ENCODE measurements at places on chromosomes 3 and 15. TPM values are rescaled to one million over a fixed set of nuclear protein-coding genes. Genes with fewer than 3 reads are reported as not detected.

DNA sequence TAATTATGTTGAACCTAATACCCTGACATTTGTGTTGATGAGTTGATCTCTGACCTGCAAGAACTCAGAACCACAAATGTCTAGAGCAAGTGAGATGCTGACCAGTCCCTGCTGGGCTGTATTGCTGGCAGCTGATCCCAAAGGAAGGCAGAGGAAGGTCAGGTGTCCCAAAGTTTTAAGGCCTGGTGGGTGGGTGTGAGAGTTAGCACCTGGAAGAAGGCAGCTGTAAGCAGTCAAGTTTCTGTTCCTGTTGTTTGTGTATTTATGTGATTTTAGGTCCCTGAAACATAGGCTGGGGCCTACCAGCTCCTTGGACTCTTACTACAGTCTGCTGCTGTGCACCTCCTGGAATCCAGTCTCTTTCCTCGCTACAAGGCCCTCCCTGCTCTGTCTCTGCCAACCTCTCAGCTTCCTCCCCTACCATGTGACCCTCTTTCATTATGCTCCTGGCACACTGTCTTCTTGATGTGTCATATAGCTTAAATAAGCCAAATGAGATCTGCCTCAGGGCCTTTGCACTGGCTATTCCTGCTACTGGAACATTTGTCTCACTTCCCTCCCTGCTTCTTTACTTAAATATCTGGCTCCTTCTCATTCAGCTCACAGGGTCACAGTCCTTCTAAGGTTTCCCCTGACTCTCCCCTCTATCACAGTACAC, 31.0 kb upstream of the ATOSA start:
- DNase-seq: no peak

- DNase-seq: no peak
Observed at GRCh38 chr15:98952381-98952803, 55.2 kb downstream of the PGPEP1L start.

DNA sequence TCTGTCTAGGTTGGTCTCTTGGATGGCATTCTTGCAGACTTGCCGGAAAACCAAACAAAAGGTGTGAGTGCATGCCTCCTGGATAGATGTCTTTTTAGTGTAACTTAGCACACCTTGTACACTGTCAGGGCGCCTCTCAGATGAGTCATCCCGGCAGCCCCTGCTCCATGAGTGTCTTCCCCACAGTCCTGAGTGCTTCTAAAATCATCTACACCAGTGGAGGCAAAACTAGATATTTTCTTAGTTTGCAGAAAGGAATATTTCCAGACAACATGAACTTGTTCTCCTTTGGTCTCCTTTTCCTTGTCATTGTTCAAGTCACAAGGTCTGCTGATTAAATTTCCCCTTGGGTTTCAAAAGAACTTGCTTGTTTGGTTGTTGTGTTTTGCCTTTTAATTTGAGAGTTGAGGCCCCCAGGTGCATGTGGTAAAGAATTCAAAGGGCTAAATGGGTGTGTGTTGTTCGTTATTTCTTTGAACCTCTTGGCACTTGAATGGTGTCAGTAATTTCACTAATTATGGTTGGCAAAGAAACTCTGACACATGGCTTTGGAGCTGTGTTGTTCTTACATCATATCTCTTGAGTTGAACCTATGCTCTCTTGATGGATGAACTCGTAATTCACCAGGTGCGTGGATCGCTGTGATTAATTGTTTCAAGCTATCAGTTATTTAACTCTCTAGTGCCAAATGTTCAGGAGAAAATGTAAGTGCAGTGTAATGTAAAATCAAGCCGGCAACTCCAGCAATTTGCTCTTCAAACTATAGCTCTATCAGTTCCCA, 98.2 kb downstream of the IGF1R start:
- no peak for DNase-seq

- DNase-seq: no peak
Observed at GRCh38 chr15:85625166-85625830, 169.4 kb downstream of the KLHL25 start.

DNA sequence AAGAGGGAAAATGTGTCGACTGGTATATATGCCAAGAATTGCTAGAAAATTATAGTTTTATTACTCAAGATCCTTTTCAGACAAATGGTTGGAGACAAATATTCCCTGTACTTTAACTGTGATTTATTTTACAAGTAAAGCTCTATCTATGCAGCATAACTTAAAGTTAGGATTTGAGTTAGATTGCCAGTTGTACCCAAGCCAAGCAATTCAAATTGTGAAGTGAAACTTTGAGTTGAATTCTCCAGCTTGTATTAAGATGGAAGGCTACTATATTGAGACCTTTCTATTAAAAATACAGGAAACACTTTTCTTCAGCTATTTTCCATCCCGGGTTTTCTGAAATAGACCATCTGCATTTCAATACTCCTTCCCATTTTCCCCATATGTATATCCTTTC, 333.1 kb upstream of the RBMS3 start:
- DNase-seq: no peak

The RGMA gene
- 0.36 TPM for polyA plus RNA-seq

The PSTPIP1 gene
- polyA plus RNA-seq: 0.30 TPM

The SLC15A2 gene
- polyA plus RNA-seq: 0.63 TPM

The CLDN16 gene
- 0.04 TPM for polyA plus RNA-seq
